ENCODE measurements at places on chromosomes 7 and 10.

DNA sequence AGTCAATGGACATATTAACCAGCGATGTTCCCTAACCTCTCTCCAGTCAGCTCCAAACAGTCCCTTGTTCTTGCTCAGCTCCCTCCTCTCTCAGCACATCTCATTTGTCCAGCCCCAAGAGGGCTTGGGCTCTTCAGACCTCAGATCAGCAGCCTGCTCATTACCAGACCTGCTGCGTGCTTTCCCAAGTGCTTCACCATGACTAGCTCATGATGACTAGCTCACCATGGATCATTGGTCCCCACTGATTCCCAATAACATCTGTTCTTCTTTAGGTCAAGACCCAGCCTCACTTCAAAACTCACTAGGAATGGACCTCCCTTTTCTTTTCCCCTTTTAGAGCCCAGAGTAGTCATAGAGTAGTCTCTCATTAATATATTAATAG lies 121.9 kb downstream of the SLC16A9 start:
- no peak for DNase-seq

DNA sequence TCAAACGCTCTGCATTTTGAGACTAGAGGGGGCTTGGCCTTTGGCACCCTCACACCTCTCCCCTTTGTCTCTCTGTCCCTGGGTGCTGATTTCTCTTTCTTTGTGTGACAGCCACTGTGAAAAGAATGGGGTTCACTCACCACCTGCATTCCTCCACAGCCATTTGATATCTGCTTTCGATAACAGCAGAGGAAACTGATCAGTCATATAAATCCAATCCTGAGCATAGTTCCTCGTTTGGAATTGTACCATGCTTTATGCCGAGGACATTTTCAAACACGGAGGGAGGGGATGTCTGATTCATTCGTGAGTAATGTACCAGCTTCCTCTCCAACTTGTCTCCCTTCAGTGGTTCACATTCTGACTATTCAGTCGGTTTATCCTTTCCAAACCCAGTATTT lies 15.8 kb downstream of the MET start:
- peak; percentile 25 for DNase-seq

DNA sequence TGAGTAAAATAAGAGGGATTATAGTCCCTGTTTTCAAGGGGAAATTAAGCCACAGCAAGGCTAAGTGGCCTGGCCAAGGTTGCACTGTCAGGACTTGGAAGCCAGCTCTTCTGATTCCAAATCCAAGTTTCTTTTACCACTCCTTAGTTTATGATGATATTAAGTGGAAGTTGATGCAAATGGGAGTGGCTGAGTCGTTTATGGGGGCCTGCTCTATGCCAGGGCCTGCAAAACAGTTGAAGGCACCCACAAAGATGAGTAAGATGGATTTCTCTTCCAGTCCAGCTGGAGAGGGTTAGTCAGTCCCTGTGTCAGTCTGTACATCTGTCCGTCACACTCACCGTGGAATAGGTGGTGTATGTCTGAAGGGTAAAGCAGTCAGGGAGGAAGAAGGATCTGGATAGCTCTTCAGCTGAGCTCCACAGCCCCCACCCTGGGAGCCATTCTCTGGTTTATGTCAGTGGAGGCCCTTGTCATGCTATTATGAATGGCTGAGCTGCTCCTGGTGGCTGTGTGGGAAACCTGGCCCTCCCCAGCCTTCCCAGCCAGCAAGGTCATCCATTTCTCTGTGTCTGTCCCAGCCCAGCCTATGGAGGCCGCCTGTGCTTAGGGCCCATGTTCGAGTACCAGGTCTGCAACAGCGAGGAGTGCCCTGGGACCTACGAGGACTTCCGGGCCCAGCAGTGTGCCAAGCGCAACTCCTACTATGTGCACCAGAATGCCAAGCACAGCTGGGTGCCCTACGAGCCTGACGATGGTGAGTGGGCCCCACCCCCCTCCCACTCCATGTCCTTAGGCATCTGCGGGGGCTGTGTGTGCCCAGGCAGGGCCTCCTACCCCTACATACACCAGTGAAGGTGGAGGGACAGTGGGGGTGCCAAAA lies 44.5 kb downstream of the TBATA start:
- no peak for DNase-seq

DNA sequence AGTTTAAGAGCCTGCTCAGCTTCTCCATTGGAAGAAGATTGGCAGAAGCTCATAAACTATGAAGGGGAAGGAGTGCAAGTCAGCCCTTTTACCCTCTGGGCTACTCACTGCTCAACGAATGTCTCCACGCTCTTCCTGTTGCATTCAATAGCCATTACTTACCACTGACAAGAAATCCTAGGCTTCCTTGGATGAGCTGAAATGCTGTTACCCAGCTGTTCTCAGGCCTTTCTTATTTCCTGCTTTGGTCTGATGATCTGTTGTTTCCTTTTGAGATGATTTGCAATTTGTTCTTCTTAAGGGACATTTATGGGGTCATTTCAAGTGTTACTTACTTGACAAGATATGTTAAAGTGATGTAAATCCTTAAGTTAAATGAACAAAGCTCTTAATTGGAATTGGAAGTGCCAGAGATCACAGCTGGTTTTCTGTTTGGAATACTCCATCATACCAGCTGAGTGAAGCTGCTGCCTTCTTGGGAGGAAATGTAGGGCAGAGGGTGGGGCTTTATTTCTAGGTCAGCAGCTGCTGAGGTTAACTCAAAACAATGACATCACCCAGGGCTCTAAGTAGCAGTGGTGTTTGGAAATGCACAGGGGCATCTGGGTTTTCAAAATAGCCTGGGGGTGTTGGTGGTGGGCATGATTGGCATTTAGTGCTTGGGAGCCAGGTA lies 170.0 kb downstream of the PRKCQ start:
- DNase-seq: peak; percentile 41

DNA sequence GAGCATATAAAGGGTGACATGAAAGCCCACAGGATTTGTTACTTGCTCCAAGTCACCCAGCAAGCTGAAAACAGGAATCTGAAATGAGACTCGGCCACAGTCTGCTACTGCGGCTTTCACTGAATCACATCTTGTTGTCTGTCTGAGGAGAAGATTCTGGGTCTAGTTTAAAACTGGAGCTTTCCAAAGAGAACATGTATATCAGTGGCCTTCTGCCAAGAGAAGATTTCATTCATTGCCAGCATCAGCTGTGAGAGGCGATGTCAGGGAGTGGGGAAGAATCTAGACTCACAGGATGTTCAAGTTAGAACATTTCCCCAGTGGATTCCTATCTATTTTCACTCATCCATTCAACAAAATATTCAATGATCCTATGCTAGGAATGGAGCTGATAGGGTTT lies 122.8 kb downstream of the GALNT17 start:
- DNase-seq: no peak

- DNase-seq: no peak
Observed at GRCh38 chr7:38585572-38586354, 45.4 kb downstream of the AMPH start.

GRCh38 chr10:74032900-74033655 lies 35.2 kb downstream of the VCL start:
- no peak for DNase-seq

- DNase-seq: no peak
Observed at GRCh38 chr10:45257600-45257999, 57.8 kb downstream of the OR13A1 start.

- no peak for DNase-seq
Observed at GRCh38 chr7:25967278-25968204, 184.5 kb upstream of the NFE2L3 start.

DNA sequence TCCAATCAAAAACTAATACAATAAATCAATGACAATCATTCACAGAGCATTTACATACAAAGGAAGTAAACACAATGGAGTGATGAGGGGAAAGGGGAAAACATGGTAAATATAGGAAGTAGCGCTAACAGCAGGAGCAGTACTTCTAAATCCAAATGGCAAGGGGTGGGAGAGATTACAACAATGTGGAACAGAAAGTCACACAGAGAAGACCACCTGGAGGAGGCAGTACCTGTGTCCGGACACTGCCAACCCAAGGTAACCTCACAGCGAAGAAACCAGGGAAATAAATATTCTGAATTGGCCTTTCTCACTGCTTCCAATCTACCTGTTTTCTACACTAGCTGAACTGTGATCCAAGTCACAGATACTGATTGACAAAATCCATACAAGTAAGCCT lies 58.2 kb downstream of the ABI1 start:
- no peak for DNase-seq

GRCh38 chr7:34220506-34221185 lies 315.3 kb downstream of the BMPER start:
- no peak for DNase-seq

DNA sequence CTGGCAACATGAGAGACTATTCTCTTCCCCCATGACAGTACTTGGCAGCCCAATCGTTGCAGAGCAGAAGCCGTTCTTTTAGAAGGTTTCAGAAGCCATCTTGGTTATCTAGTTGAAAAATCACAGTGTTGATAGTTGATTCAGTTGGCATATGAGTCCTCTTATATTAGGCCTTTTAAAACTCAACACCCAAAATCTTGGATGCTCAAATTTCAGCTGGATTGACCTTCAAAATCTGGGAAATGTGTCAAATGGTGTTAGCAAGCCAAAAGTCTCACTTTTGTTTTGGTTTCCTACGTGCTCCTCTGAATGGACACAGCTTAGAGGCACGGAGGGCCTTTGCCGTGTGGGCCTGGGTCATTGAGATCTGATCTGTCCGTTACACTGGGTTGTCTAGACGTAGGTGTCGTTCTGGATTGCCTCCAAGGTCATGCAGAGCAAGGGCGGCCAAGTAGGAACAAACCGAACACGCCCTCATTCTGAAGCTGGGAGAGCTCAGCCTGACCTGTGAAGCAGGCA lies 59.3 kb upstream of the BMPER start:
- no peak for DNase-seq

GRCh38 chr7:42100156-42100508 lies 136.9 kb downstream of the GLI3 start:
- DNase-seq: no peak

DNA sequence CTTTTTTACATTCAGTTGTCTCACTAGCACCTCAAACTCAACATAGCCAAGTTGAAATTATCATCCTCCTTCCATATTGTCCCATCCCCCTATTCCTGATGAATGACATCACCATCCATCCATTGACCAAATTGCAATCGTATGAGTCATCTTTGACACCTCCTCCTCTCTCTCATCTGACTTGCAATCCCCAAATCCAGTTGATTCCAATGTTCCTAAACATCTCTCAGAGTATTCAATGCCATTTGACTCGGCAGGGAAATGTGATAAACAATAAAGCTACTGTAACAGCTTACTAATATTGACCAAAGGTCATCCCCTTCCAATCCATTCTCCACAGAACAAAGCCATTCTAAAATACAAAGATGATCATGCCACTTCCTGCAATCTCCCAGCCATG lies 1047.8 kb downstream of the NRG3 start:
- DNase-seq: no peak

DNA sequence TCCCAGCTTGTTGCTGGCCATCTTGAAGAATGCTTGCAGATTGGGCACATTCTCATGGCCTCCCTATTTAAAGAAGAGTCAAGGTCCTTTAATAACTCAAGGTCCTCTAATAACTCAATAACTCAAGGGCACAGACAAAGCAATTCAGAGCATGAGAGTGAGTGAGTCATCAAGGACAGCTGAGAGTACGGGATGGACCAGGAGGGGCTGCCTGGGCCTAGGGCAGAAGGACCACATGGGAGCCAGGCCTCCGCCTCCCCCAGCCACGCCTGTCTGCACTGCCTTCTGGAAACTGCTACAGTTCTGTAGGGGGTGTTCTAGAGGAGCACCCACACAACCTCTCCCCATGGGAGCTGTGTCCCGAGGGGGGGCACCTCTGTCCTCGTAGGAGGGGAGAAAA lies 48.9 kb downstream of the ZNF503 start:
- DNase-seq: no peak

- no peak for DNase-seq
Observed at GRCh38 chr7:90671571-90671970, 75.5 kb downstream of the CDK14 start.

GRCh38 chr10:126102636-126103035 lies 206.3 kb downstream of the FANK1 start:
- DNase-seq: no peak

GRCh38 chr10:132027423-132027983 lies 38.2 kb upstream of the JAKMIP3 start:
- DNase-seq: no peak

GRCh38 chr7:21317966-21318915 lies 109.6 kb upstream of the SP4 start:
- no peak for DNase-seq

GRCh38 chr10:794382-794956 lies 105.0 kb upstream of the DIP2C start:
- peak; percentile 58 for DNase-seq

- DNase-seq: no peak
Observed at GRCh38 chr10:62464308-62464707, 90.1 kb downstream of the ZNF365 start.

DNA sequence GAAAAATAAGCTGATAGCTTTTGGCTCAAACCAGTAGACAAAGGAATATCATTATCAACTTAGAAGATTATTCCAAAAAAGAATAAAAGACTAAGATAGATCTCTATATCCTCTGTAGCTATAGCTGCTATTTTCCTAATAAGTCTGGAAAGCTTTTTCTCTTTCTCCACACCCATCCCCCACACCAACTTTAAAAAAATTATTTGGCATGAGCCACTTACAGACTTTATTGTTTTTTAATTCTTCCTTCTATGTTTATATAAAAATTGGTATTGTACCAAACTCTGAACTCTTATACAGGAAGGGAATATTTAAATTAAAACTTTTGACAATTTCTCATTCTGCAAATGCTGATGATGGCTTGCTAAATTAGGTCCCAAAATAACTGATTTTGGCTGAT lies 142.7 kb downstream of the RNF133 start:
- no peak for DNase-seq

DNA sequence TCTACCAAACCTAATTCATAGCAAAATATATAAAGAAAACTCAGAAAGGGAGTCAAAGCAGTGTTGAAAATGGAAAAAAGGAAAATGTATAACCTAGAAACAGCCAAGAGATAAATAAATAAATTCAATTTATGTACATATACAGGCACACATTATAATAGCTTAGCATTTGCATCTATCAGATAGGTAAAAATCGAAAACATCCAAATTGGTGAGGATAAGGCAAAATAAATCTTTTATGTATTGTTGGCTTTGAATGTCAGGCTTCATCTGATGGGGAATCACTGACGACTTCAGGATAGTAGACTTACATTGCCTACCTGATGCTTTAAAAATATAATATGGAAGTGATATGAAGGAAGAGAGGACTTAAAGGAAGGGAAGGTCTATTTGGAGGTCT lies 20.6 kb upstream of the CHRM2 start:
- no peak for DNase-seq

- no peak for DNase-seq
Observed at GRCh38 chr7:101977249-101977648, 159.8 kb downstream of the CUX1 start.

DNA sequence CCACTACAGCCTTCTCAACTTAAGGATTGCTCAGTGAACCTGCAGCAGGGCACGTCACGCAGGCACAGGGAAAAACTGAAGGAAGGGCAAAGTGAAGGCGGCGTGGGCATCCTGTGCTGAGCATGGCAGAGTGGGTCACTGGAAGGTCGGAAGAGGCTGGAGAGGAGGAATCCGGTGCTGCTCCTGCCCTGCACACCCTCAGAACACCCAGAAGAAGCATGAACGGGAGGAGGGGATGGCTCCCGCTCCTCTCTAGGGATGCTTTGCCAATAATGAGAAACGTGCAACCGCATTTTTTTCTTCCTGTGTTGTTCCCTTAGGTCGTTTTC lies 175.1 kb downstream of the TNS3 start:
- DNase-seq: no peak

All from GM23338 (cell line).